HT-29 (cell line): ENCODE measurements at places on chromosomes 6 and 20. TPM values are rescaled to one million over a fixed set of nuclear protein-coding genes. Genes with fewer than 3 reads are reported as not detected.

- peak; percentile 26 for DNase-seq
Observed at GRCh38 chr6:31243508-31243907, 28.4 kb downstream of the HLA-C start.

DNA sequence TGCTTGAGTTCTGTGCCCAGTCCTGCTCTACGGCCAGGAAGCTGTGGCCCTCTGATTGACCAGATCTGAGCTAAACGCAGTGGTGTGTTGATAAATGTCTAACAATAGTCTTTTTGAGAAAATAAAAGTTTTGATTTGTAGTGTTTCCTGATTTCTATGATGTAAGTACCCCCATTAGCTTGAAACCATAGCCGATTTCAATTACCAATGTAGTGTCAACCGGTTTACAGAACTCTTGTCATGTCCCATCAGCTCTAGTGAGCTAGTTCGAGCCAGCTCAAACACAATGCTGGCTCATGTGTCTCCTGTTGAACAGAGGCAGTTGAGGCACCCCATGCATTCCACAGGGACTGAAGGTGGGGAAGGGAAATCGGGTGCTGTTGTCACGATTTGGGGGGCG is 56.7 kb upstream of the ZMYND8 start:
- DNase-seq = no peak

Gene NELFE
- 85.4 and 103 TPM in 2 replicates for total RNA-seq

Gene TMEM151B
- not detected in 2 replicates for total RNA-seq

Gene TNF
- total RNA-seq = 0.08 TPM in 1 of 2 replicates, not detected in the other
